Activated CD4-positive, alpha-beta T cell treated with anti-CD3 and anti-CD28 coated beads, Interleukin-2, amount 50 U/mL, for 48 hours (primary cell): ENCODE measurements at places on chromosomes 7 and 10.

GRCh38 chr10:3777981-3778691, 6.9 kb downstream of the KLF6 start:
- DNase-seq: no peak

- DNase-seq: no peak
These were observed 619.9 kb downstream of the TYW1 start for GRCh38 chr7:67616517-67616916.

- DNase-seq: no peak
These were observed 415 bp upstream of the CNNM1 start for GRCh38 chr10:99328579-99329303.

GRCh38 chr7:29271319-29271658, 76.7 kb downstream of the CHN2 start:
- DNase-seq: no peak

- DNase-seq: no peak
These were observed 256.7 kb downstream of the SEMA3A start for GRCh38 chr7:83937930-83938329.

- no peak for DNase-seq
These were observed 156.7 kb downstream of the PRKG1 start for GRCh38 chr10:51230887-51231585.

DNA sequence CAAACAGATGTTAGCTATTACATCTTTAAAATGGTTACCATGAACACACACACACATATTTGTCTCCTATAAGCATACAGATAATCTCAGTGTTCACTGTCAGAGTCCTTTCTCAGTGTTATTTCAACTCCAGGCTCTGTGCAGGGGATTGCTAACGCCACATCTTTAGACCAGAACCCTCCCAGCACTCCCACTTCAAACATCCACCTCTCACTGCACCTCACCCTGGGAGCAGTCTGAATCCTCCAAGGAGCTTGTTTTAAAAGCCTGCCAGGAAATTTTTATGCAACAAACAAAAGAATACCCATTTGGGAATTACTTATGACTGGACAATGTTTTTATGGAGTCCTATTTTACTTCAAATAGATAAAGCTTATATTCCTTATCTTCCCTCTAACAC, 107.4 kb downstream of the PARD3 start:
- no peak for DNase-seq

DNA sequence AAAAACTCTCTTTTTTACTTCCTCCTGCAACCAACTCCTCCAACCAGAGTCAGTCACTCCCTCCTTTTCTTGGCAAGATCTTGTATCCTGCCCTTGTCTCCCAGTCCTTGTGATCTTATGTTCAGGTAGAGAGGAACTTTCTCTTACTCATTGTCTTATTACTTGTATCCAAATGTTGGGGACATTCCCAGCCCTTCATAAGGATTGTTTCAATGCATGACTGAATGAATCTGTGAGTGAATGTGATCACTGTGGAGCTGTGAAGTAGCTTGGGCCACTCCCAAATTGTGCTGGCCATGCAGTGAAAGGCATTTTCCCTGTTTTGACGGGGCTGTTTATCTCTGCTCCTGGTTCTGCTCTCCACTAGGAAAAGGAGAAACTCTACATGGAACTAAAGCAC, 93.7 kb downstream of the CFAP58 start:
- DNase-seq: no peak

DNA sequence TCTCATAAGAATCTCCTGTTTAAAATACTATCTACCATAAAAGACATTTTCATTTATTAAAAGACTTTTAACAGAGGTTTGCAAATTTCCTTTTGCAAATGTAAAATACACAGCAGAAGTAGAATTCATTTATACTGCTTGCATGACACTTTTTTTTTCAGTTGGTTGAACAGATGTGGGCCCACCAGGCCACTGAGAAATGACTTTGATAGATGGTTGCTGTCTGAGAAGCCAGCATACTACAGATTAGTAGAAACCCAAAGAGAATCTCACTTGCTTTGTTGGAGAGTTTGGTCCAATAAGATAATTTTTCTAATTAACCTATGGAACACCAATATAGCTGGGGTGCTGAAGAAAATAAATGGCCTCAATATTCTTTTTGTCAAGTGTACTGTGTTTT, 66.3 kb downstream of the PHF14 start:
- DNase-seq: no peak

GRCh38 chr7:19413443-19413965, 268.3 kb upstream of the FERD3L start:
- no peak for DNase-seq

DNA sequence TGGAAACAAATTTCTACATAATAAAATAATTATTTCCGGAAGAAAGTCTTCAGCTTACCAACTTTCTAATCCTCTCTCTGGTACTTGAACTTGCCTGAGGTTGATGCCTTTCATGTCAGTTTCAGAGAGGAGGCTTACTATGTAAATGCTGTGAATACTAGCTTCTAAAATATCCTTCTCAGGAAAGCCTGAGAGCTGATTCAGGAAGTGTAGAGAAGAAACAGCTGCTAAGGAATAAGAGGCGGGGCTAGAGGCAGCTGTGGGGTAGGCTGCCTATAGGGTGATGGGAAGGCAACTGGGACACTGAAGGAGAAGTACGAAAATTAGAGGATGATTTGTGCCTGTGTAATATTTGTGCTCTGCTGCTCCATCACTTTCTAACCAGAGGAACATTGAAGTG, 69.3 kb downstream of the AVL9 start:
- no peak for DNase-seq

DNA sequence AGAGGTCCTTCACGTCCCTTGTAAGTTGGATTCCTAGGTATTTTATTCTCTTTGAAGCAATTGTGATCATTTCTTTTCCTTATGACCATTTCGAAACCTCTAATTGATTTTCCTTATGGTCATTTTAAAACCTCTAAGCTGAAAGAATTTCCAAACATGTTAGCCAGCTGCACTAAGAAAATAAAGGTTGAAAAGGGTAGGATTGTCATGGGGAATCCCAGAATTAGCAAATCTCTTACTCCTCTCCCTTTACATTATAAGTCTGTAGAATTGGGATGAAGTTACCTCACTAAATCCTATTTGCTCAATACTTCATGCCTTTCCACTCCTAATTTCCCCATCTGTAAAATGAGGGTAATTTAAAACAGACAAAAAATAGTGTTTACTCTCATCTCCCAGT, 79.5 kb downstream of the FAM185A start:
- DNase-seq: no peak
